ENCODE measurements at places on chromosomes 16 and 17. TPM values are rescaled to one million over a fixed set of nuclear protein-coding genes. Genes with fewer than 3 reads are reported as not detected.

FAM20A gene
- polyA plus RNA-seq, result 14.8 TPM

FCSK gene
- polyA plus RNA-seq, result 21.4 TPM

SPATA22 gene
- 0.68 TPM for polyA plus RNA-seq

NUPR1 gene
- 6.4 TPM for polyA plus RNA-seq

OR1G1 gene
- not detected for polyA plus RNA-seq

IL17C gene
- not detected for polyA plus RNA-seq

WNT9B gene
- 7.2 TPM for polyA plus RNA-seq

RNU2-1 gene
- not detected for polyA plus RNA-seq

CCL7 gene
- polyA plus RNA-seq, result not detected

FOXL1 gene
- 15.1 TPM for polyA plus RNA-seq

KRTAP2-3 gene
- polyA plus RNA-seq, result not detected

KRT40 gene
- polyA plus RNA-seq, result 0.12 TPM

CD7 gene
- 0.65 TPM for polyA plus RNA-seq

GID4 gene
- polyA plus RNA-seq, result 12.6 TPM

MRPS23 gene
- 67.2 TPM for polyA plus RNA-seq

PDE6G gene
- polyA plus RNA-seq, result 11.8 TPM

NPIPB9 gene
- polyA plus RNA-seq, result 2.2 TPM

TAT gene
- polyA plus RNA-seq, result 0.14 TPM

CLEC19A gene
- 0.06 TPM for polyA plus RNA-seq

KRT222 gene
- polyA plus RNA-seq, result not detected

PCTP gene
- 32.8 TPM for polyA plus RNA-seq

CCL4 gene
- 1.3 TPM for polyA plus RNA-seq

DHX40 gene
- 94.2 TPM for polyA plus RNA-seq

SLC2A4 gene
- 3.7 TPM for polyA plus RNA-seq

PIK3R6 gene
- polyA plus RNA-seq, result 1.2 TPM

GSE1 gene
- 76.1 TPM for polyA plus RNA-seq

TMEM94 gene
- 105 TPM for polyA plus RNA-seq

NLRC5 gene
- polyA plus RNA-seq, result 4.3 TPM

SNX20 gene
- 0.43 TPM for polyA plus RNA-seq

MRPL12 gene
- 47.5 TPM for polyA plus RNA-seq

TMC8 gene
- 2.4 TPM for polyA plus RNA-seq

CAPN15 gene
- polyA plus RNA-seq, result 33.2 TPM

CES3 gene
- 2.4 TPM for polyA plus RNA-seq

CORO6 gene
- polyA plus RNA-seq, result 5.6 TPM

NME3 gene
- 43.7 TPM for polyA plus RNA-seq

HS3ST3A1 gene
- polyA plus RNA-seq, result 4.0 TPM

PITPNM3 gene
- 10.0 TPM for polyA plus RNA-seq

DHRS7C gene
- polyA plus RNA-seq, result not detected

GAS7 gene
- 15.6 TPM for polyA plus RNA-seq

PRSS36 gene
- 2.0 TPM for polyA plus RNA-seq
